Fibroblast of gingiva (primary cell): ENCODE measurements at places on chromosomes 2 and 18.
A peak's percentile ranks its signal among the peaks of the same experiment; 100 is the strongest.

DNA sequence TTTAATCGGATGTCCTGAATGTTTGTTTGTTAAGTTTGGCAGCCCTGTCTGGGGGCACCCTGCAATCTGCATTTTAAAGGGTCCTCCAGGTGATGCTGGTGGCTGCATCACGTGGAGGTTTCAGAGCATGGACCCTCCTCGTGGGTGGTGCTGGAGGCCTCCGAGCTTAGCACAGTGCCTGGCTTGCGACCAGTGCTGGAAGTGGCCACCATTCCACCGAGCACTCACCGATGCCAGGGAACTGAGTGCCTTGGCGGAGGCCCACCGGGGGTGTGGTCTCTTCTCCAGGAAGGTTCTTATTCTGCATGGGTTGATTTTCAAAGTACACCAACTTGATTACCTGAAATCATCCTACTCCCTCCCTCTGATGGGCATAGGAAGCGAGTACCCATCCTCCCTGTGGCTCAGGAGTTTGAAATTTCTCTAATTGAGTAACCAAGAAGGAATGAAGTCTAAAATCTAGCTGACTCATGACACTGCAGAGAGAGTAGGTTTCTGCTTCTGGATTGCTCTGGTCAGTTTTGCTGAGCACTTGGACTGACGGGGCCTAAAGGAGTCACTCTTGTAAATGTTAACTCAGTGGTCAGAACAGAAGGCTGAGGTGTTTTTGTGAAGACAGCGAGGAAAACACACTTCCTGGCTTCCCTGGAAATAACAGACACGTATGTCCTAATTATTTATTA lies 58.1 kb upstream of the SLC66A3 start:
- DNase-seq = peak; percentile 34

GRCh38 chr2:110836671-110837070 lies 104.3 kb downstream of the ACOXL start:
- DNase-seq = no peak

DNA sequence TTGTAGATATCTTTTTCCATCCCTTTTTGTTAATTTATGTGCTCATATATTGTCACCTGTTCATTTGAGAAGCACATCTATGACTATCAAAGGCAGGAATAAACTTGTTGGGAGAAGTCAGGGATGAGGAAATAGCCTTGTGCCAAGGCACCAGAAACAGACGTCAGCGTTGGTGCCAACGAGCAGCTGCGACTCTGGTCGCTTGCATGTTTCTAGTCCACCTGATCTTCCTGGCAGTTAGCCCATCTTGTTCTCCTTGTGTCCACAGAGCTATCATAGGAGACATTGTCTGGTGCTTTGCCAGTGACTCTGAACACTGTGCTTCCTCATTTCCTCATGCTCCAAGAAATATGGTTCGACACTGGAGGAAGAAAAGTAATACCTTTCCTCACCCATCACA lies 374.4 kb downstream of the PTPRM start:
- DNase-seq = no peak

- DNase-seq = peak; percentile 6
These were observed 105.4 kb upstream of the MAP4K3 start for GRCh38 chr2:39542523-39542922.

- DNase-seq = no peak
These were observed 158.9 kb downstream of the RHBDD1 start for GRCh38 chr2:226994775-226995174.

- peak; percentile 87 for DNase-seq
These were observed 165.9 kb upstream of the PGAP1 start for GRCh38 chr2:197092431-197092830.

- DNase-seq = no peak
These were observed 56.1 kb downstream of the BCL2 start for GRCh38 chr18:63263444-63263843.

DNA sequence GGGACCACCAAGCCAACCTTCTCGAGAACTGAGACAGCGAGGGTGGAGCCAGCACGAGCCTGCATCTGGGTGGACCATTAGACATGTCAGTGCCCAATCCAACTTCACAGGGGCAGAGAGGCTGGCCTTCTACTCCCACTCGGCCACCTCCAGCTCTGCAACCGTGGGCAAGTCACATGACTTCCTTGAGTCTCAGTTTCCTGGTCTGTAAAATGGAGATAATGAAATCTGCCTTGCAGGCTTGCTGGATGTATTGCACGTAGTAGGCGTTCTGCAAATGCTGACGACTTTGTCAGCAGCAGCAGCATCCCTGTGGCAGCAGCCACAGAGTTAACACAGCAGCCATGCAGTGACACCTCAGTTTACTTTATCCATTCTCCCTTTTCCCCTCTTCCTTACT lies 208.9 kb downstream of the GLI2 start:
- DNase-seq = no peak

DNA sequence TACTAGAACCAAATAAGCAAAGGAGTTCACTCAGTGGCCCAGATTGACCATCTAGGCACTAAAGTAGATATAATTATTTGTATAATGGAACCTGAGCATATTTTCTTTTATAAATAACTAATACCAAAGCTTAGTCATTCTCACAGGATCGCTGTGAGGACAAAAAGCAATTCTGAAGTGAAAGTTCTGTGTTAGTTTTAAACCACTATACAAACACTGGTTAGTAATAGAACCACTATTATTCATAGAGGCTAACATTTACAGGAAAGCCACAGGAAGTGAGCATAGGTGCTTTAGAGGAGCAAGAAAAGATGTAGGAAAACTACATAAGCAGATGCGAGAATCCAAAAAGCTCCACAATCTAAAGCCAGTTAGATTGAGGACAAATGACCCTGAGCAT lies 364.7 kb downstream of the XIRP2 start:
- no peak for DNase-seq

DNA sequence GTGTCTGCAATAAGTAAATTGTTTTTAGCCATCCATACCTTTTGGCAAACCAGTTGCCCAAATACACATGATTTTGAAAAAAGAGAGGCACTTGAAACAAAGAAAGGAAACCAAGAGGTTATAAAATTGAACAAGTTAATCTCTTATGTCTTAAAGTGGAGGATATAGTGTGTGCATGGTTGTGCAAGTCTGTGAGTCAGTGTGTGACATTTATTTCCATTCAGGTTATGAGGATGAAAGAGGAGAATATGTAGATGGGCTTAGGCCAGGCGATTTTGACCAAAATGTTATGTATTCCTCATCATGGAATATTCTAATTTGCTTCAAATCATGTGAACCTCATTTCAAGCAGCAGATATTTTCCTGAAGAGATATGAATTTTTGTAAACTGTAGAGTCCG lies 123.3 kb downstream of the SETBP1 start:
- DNase-seq = peak; percentile 11

DNA sequence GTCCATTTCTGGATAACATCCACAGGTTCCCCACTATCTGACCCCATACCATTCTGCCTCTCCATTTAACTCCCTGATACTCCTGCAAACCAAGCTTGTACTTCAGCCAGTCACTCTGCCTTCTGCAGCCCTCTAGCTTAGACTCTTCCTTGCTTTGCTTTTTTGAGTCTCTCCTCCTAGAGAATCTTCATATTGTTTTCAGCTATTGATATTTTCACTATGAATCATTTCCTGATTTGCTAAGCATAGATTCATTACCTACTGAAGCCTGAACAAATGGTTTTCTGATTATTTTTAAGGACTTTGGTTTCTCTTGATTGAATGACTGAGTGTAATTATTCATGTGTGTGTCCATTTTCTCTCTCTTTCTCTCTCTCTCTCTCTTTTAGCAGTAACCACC lies 2102.3 kb upstream of the CELF4 start:
- DNase-seq = no peak

- DNase-seq = no peak
These were observed 28.1 kb downstream of the CAVIN2 start for GRCh38 chr2:191818725-191819350.

GRCh38 chr2:66733364-66733999 lies 298.6 kb downstream of the MEIS1 start:
- DNase-seq = no peak
